GM12865 (cell line): ENCODE measurements at places on chromosomes 1 and 21.

DNA sequence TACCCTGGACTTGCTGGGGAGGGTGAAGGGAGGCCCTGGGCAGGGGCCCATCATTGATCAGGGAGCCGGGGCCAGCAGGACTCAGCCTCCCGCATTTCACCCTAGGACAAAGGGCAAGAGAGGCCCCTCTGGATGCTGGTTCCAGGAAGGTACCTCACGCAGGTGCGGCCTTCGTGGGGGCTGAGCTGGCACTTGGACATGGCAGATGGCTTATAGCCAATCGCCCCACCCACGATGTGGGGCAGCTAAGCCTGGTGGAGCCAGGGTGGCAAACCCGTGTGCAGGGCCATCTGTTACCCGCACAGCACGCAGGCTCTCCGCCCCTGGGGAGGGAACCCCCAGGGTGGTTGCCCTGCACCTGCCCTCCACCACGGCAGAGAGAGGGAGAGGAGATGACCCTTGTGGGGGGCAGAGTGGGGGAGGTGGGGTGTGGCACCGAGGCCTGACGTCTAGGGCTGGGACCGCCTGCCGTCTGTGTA, 2.5 kb downstream of the TFF3 start:
- DNase-seq: no peak

GRCh38 chr1:180622658-180623508, 8.9 kb upstream of the XPR1 start:
- no peak for DNase-seq

DNA sequence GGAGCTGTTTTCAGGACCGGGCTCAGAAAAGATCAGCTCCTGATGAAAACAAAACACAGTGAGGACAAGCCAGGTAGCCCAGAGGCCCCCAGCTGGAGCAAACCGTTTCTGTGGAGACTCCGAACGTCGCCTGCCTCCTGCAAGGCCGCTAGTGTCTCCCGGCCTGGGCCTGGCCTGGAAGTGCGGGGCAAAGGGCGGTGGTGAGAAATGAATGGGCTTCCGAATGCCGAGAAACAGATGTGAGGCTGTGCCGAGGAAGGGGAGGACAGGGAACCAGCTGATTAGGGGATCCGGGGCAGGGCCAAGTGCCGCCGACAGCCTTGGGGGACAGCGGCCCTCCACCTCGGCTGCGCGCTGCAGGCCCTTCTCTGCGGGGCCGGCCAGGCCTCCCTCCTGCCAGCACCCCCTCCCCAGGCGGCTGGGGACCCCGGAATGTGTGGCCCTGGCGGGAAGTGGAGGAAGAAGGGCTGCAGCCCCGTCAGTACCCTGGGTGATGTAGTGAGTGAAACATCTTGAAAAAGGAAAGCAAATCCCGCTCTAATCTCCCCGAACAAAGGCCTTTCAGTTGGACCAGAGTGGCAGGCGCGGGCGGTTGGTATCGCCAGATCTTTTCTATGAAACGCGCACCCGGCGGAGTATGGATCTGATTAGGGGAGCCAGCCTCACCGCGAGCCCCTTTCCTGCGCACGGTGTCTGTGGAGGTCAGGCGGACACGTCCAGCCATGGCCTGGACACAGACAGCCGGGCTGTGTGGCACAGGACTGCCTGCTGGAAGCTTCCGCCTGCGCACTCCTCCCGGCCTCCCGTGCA, 52.6 kb downstream of the PRDM16 start:
- DNase-seq: no peak

DNA sequence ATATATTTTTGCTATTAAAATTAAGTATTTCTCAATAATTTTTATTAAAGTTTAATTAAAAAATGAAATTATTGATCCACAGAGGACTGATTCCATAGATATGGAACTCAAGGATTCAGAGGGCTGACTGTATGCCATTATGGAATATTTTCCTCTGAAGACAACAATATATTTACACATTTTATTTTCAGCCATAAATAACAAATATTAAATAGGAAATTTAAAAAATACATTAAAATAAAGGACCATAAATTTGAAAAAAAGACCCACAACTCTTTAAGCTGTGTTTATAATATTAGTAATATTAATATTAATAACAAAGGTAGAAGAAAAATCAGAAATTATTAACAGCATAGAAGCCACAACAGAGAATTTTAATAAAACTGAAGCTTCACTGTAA, 18.2 kb downstream of the RGS13 start:
- DNase-seq: no peak

DNA sequence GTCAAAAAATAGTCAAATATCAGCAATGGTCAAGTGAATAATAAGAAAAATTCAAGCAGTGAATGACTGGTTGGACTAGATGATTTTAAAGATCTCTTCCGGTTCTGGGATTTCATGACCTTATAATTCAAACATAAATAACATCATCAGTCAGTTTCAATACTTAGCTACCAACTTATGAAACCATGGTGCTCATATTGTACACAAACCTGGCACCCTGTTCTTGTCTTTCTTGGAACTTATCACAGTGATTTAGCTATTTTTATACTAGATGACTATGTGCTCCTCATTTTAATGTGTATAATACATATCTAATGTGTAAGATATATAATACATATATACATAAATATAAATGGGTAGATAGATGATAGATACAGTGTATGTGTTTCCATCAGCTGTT, 156.9 kb downstream of the CLEC20A start:
- DNase-seq: no peak

- no peak for DNase-seq
Measured at GRCh38 chr1:104163912-104164476, 414.3 kb downstream of the AMY1C start.

GRCh38 chr1:203930342-203930741, 68.9 kb downstream of the SNRPE start:
- DNase-seq: no peak

GRCh38 chr1:112540226-112540794, 31.5 kb downstream of the WNT2B start:
- no peak for DNase-seq

- no peak for DNase-seq
Measured at GRCh38 chr1:219999821-220000220, 46.5 kb downstream of the EPRS1 start.

DNA sequence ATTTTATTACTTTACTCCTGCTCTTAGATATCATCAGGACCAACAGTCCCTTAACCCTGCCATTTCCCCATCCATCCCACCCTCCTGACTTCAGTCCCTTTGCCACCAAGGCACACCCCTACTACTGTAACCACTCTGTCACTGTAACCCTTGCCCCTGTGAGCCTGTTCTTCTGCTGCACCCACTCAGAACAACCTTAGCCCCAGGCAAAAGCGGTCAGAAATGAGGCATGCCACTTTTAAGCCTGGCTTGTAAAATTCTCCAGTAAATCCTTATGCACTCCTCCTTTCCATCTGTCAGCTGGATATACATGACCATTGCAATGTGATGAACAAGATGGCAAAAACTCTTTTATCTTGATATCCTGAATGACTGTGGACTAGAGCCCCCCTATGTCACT, 555.0 kb upstream of the PLXNA2 start:
- DNase-seq: no peak

- no peak for DNase-seq
Measured at GRCh38 chr1:6434186-6434585, 9.6 kb downstream of the ESPN start.

DNA sequence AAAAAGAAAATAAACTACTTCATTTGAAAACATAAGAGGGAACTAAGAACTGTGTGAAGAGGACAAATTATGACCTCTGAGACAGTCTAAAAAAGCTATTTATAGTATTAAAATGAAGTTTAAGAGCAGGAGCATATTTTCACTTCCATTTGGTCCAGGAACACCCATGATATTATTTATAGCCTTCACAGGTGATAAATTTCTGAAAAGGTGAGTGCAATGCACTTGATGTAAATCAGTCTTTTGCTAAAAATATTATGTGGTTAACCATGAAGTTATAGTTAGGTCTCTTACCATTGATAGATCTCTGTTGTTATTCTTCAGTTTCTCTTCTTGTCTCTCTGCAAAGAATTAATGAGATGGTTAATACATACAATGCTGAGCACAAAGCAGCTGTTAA, 14.7 kb downstream of the TMCO1 start:
- peak; percentile 60 for DNase-seq

GRCh38 chr1:206662396-206663092, 22.2 kb upstream of the MAPKAPK2 start:
- DNase-seq: no peak

- DNase-seq: peak; percentile 59
Measured at GRCh38 chr1:29282924-29283803, 46.8 kb downstream of the PTPRU start.

DNA sequence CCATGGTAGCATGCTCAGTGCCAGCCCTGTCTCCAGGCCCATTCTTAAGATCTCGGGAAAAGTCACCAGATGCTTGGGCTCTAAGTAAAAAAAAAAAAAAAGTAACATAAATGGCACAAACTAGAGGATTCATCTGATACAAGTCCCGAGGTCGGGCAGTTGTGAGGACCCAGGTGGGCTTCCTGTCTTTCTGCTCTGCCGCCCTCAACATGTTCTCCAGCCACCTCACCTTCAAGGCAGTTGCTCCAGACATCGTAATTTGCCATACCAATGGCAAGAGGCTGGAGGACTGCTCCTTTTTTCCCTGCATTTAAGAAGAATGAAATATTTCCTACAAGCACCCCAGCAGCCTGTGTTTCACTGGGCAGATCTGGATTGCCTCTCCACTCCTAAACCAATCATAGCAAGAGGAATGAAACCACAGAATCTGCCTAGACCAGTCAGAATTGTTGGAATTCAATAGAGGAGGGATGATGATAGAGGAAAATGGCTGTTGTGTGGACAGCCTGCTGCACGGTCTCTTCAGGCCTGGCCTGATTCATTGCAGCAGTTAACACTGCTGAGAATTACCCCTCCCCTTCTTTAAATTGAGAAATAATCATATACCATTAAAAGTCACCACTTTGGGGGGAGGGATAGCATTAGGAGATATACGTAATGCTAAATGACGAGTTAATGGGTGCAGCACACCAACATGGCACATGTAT, 5.4 kb downstream of the HMGN2 start:
- DNase-seq: peak; percentile 25

DNA sequence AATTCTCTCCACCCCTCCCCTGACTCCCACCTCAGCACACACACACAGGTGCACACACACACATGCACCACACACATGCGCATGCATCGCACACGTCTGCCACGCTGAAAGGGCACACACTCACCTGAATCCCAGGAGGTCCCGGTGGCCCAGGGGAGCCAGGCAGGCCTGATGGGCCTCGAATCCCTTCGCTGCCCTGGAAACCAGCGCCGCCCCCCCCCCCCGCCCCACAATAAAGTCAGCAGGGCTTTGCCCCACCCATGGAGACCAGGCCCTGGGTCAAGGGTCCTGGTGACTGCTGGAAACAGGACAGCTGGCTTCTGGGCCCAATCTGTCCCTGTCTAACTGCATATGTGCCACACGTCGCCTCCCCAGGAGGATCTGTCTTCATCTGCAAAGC, 17.8 kb upstream of the PEF1 start:
- no peak for DNase-seq

DNA sequence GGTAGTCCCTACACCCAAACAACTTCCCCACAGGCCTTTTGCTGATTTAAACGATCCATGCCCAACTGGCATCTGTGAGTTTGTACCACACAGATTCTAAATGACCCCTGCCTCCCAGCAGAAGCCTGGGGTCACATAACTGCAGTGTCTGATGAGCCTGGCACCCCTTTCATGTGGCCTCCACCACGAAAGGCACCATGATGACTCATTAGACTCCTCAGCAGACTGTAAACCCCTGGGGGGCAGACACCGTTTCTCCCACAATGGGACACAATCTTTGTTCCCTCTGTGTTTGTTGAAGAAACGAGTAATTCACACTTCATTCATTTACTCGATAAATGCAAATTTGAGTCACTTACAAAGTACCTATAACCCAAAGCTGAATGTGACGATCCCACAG, 81.6 kb downstream of the CCDC185 start:
- DNase-seq: no peak

GRCh38 chr1:115710859-115711624, 57.5 kb downstream of the CASQ2 start:
- no peak for DNase-seq

- DNase-seq: no peak
Measured at GRCh38 chr1:16980473-16981268, at the start of gene MFAP2. TSS of gene MFAP2 (minus strand) at chr1:16980620. CDS start at chr1:16978273, 2,347 bp downstream.

DNA sequence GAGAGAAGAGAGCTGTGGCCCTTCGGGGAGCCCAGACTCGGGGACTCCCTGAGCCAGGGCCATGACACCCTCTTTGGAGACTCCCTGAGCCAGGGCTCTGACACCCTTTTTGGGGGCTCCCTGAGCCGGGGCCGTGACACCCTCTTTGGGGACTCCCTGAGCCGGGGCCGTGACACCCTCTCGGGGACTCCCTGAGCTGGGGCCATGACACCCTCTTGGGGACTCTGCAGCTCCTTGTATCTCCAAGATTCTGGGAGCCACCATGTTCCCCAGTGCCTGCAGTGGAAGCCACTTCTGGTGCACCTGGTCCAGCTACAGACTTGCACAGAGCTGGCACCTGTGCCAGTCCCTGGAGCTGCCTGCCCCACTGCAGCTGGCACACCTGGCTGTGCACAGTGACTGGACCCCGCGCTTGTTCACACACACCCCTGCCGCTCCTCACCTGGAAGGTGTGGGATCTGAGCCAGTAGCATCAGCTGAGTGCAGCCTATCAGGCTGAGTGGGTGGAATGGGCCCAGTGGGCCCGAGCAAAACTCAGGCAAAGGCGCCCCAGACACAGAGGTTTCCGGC, 3.8 kb upstream of the SSU72 start:
- no peak for DNase-seq

DNA sequence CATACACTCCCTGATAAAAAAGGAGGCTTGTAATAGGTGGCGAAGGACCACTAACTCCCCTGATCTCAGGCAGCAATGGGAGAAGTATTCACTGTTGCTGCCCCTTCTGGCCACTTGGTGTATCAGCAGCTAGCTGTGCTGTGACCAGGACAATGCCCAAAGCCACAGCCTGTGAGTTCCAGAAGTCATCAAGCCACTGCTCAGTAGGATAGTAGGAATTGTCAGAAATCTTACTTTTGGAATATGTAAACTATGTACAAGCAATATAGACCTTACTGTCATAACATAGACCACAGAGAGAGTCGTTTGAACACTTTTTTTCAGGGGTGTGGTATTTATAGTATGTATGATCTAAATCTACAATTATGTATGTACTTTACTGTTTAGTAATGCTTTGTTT, 248.3 kb upstream of the CAMK1G start:
- peak; percentile 33 for DNase-seq

DNA sequence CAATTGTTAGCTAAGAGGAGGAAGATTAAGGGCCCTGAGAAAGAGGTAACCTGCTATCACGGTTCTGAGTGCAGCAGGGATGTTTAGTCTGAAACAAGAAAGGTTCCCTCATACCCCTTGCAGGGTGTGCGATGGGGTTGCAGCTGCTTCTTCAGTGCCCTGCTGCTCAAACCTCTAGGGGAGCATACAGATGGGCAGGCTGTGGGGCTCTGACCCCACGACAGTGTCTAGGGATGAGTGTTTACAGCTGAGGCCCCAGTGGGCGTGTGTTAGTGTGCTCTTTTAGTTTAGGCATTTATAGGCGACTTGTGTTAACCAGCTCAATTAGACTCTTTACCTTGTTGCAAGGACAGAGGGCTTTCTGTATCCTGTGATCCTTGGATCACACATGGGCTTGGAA, 41.3 kb upstream of the PLA2G5 start:
- no peak for DNase-seq

GRCh38 chr1:171636141-171636540, 14.1 kb downstream of the MYOCOS start:
- DNase-seq: no peak
